ENCODE measurements at places on chromosomes 11 and 22. TPM values are rescaled to one million over a fixed set of nuclear protein-coding genes. Genes with fewer than 3 reads are reported as not detected.

The ANO3 gene
- 0.13 TPM for total RNA-seq

The MB gene
- total RNA-seq, result not detected

The ANO9 gene
- 14.5 TPM for total RNA-seq

The WBP2NL gene
- not detected for total RNA-seq

The CSNK2A3 gene
- 0.60 TPM for total RNA-seq

The ARHGEF12 gene
- 39.9 TPM for total RNA-seq

The SLC7A4 gene
- total RNA-seq, result not detected

The MMP8 gene
- not detected for total RNA-seq

The HBB gene
- 1.5 TPM for total RNA-seq

The CDC45 gene
- 312 TPM for total RNA-seq

The ENTHD1 gene
- total RNA-seq, result 0.20 TPM

The FOLR3 gene
- total RNA-seq, result not detected

The OR52E8 gene
- not detected for total RNA-seq

Data from K562 (cell line).